Stimulated activated naive CD4-positive, alpha-beta T cell treated with Interleukin-2 at 50 U/mL for 16 hours (primary cell): ENCODE measurements at places on chromosomes 13 and 19.

DNA sequence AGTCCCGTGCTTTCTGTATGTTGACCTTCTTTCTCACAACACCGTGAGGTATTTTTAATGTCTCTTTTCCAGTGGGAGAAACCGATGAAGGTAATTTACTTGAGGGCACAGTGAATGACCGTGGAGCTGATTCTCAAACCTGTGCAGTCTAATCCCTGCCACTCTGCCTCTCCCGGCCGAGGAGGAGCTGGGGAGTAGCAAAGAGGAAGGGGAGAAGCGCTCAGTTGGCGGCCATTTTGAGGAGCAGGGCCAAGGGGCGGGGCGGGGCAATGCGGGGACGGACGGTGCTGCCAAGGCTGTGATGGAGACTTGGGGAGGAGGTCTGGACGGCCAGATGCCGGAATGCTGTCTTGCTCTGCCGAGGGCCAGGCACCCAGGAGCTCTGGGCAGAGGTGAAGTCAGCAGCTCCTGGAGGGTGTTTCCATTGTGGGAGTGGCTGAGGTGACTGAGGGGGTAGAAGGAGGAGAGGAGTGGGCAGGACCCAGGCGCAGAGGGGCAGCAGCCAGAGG, 12.4 kb upstream of the RANBP3 start:
- DNase-seq, result no peak

DNA sequence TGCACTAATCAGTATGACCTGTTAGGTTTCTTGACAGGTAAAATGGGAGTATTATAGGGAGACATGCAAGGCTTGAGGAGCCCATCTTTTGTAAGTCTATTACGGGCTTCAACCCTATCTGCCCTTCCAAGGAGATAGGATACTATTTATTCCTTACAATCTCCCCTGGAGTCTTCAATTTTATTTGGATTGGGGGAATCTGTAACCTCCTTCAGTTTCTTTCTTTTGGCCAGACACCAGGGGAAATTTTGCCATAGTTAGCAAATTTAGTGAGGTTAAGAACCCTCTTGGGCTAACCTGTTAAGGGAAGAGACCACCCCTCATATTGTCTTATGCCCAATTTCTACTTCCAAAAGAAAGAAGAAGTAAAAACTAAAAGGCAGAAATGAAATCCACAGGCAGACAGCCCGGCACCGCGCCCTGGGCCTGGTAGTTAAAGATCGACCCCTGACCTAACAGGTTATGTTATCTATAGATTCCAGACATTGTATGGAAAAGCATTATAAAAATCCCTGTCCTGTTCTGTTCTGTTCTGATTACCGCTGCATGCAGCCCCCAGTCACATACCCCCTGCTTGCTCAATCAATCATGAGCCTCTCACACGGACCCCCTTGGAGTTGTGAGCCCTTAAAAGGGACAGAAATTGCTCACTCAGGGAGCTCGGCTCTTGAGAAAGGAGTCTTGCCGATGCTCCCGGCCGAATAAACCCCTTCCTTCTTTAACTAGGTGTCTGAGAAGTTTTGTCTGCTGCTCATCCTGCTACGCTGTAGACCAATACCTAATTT, 39.6 kb upstream of the CD177 start:
- no peak for DNase-seq

GRCh38 chr19:29217616-29218015, 4.7 kb upstream of the UQCRFS1 start:
- no peak for DNase-seq

DNA sequence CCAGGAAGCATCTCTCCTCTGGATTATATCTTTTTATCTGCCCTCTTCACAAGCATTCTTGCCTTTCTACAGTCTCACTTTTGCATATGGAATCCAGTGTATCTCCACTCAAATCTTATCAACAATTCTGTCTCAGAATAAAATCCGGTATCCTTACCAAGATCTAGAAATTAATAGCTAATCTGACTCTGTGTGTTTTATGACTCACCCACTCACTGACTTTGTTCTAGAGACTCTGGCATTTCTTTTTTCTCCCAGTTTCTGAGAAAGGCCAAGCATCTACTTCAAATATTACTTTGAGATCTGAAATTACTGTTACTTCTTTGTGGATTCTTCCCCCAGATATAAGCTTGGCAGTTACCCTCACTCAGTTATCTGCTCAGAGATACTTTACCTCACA, 913.5 kb upstream of the ATXN8OS start:
- DNase-seq, result no peak
